Thoracic aorta (tissue), 2 donors: ENCODE measurements at places on chromosomes 12 and 14. TPM values are rescaled to one million over a fixed set of nuclear protein-coding genes. Genes with fewer than 3 reads are reported as not detected.

OR6C3 gene
- total RNA-seq: not detected

AICDA gene
- total RNA-seq: not detected

SERPINA12 gene
- total RNA-seq: not detected

GNB3 gene
- 9.3 TPM for total RNA-seq

PPM1H gene
- 10.3 TPM for total RNA-seq

MYF6 gene
- total RNA-seq: not detected

MAP3K9 gene
- total RNA-seq: 0.63 TPM

COCH gene
- total RNA-seq: 9.9 TPM

PTCSC3 gene
- total RNA-seq: not detected

OR6C74 gene
- not detected for total RNA-seq

BCAT1 gene
- 28.6 TPM for total RNA-seq

PLA2G1B gene
- total RNA-seq: not detected

NPC2 gene
- 406 TPM for total RNA-seq

TRPV4 gene
- total RNA-seq: 5.7 TPM

C14orf132 gene
- 37.5 TPM for total RNA-seq

ANO4 gene
- total RNA-seq: not detected

MYF5 gene
- not detected for total RNA-seq

ADSS1 gene
- 87.3 TPM for total RNA-seq

RIN3 gene
- total RNA-seq: 47.4 TPM

OLR1 gene
- total RNA-seq: 1.4 TPM

POTEG gene
- total RNA-seq: not detected

SLC10A1 gene
- not detected for total RNA-seq

AQP2 gene
- not detected for total RNA-seq

DCN gene
- total RNA-seq: 869 TPM

CCDC60 gene
- not detected for total RNA-seq

OAS2 gene
- total RNA-seq: 11.9 TPM

LHX5 gene
- not detected for total RNA-seq

TAS2R8 gene
- not detected for total RNA-seq

BHLHE41 gene
- 7.5 TPM for total RNA-seq

CIROP gene
- 1.1 TPM for total RNA-seq

DDX11 gene
- total RNA-seq: 23.8 TPM

IAPP gene
- not detected for total RNA-seq

HOXC4 gene
- not detected for total RNA-seq

PDZRN4 gene
- total RNA-seq: 6.1 TPM

SNRPF gene
- total RNA-seq: 9.1 TPM

INF2 gene
- 162 TPM for total RNA-seq

RABGGTA gene
- 28.2 TPM for total RNA-seq

KRT7 gene
- 24.1 TPM for total RNA-seq

P2RX2 gene
- total RNA-seq: not detected

GALNT8 gene
- total RNA-seq: 1.9 TPM

TAS2R31 gene
- total RNA-seq: 2.7 TPM

KNTC1 gene
- 24.4 TPM for total RNA-seq

ZCCHC8 gene
- 16.2 TPM for total RNA-seq

GPRC5D gene
- total RNA-seq: not detected

HSPB8 gene
- 108 TPM for total RNA-seq

SPTB gene
- 5.6 TPM for total RNA-seq

DEPDC4 gene
- total RNA-seq: not detected

OR4E2 gene
- total RNA-seq: not detected

PAPLN gene
- total RNA-seq: 10.0 TPM

ADAM21 gene
- 0.14 TPM for total RNA-seq

RFX4 gene
- total RNA-seq: not detected

FSCB gene
- total RNA-seq: not detected

REC8 gene
- total RNA-seq: 13.1 TPM

CCDC197 gene
- total RNA-seq: not detected

WIF1 gene
- not detected for total RNA-seq

MARCHF9 gene
- 11.2 TPM for total RNA-seq

TTC6 gene
- 0.14 TPM for total RNA-seq
